ENCODE measurements at places on chromosomes 12 and 14.

- no peak for DNase-seq
These were observed 9.4 kb downstream of the GPRC5A start for GRCh38 chr12:12900786-12901157.

- DNase-seq: no peak
These were observed 87.8 kb downstream of the DDX51 start for GRCh38 chr12:132056320-132056719.

- no peak for DNase-seq
These were observed 150.8 kb downstream of the HELB start for GRCh38 chr12:66453120-66453519.

GRCh38 chr12:63362166-63362565, 211.2 kb upstream of the AVPR1A start:
- DNase-seq: no peak

- DNase-seq: no peak
These were observed 239.4 kb downstream of the C12orf75 start for GRCh38 chr12:105569886-105570285.

DNA sequence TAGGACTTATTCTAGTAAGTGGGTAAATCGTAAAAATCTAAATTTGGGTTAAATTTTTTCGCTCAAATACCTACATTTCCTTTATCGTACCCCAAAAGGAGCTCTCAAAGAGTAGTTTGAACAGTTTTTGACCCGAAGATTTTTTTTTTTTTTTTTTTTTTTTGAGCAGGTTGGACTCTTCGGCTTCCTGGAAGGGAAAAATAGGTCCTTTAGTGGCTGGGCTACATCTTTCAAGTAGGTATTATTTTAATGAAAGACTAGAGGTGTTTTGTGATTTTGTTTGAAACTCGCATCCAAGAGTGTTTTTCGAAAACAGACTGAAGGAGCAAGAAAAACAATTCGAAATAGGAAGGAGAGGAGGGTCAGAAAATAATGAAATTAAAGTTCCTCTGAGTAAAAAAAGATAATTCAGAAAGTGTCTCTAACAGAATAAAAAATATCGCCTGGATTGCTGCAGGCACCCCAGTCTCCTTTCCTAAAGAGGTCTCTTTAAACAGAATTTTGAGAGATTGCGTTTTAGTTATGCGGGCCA, 6.0 kb downstream of the CDKN1B start:
- no peak for DNase-seq

GRCh38 chr12:28219827-28220226, 29.6 kb downstream of the CCDC91 start:
- no peak for DNase-seq

DNA sequence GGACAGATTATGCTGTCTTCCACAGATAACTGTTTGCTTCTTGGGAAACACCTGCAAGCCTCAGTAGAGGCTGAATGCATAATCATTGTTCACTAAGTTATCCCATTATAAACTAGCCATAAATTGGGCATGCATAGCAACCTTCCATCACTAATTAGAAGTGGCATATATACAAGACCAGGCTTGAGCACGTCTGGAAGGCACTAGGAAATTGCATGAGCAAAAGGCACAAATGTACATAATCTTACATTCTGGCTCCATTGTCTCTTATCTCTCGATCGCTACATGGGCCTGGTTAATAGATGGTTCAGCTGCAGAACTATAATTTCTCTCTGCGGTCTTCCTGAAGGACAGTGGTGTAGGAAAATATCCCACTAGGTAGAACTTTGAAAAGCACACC, 679.2 kb downstream of the RPL10L start:
- no peak for DNase-seq

GRCh38 chr12:45914090-45914489, 76.3 kb downstream of the SCAF11 start:
- no peak for DNase-seq

DNA sequence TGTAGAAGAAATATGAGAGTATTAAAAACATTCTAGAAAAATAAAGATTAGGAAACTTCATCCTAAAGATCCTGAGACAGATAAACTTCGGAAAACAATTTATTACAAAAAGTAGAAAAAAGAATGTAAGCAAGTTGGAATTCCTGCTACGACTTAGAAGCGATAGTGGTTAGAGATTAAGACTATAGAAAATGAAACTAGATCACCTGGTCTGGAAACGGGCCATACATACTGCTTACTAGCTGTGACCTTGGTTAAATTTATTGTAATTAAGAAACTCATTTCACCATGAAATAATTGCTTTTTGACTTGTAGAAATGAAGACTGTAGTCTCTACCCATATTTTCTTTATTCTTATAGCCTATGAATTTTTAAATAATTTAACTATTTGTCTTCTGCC, 614.1 kb downstream of the SLC16A7 start:
- DNase-seq: no peak

GRCh38 chr12:86138770-86139169, 117.4 kb downstream of the MGAT4C start:
- no peak for DNase-seq

GRCh38 chr12:71166862-71167496, 9.2 kb upstream of the TSPAN8 start:
- no peak for DNase-seq

DNA sequence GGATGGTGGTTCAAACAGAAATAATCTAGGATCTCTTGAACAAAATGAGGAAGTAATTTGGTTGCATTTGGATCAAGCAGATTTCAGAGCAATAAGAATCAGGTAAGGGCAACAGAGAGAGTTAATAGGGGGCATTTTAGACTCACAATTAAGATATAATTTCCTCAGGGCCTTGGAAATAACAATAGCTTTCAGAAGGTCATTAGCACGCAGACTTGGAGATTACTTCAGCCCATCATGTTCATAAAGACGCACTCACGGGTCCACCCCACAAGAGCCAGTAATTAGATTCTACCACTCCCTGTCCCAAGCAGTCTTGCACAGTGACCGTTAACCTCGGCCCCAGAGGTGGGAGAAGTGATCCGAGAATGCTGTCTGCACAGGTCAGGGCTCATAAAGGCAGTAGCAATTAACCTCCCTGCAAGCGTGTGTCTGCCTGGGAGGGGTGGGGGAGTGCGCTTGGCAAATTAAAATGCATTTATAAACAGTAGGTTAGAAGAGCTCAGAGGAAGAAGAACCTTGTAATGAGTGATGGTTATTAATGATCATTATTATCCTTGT, 125.7 kb upstream of the CCDC196 start:
- no peak for DNase-seq

DNA sequence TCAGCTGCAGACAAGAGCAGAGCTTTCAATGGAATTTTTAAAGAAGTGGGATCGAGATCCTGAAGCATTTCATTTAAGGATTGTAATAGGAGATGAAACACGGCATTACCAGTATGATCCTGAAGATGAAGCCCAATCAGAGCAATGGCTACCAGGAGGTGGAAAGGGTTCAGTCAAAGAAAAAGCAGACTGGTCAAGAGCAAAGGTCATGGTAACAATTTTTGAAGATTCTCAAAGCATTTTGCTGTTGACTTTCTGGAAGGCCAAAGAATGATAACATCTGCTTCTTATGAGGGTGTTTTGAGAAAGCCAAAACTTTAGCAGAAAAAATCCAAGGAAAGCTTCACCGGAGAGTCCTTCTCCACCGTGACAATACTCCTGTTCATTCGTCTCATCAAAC, 204.3 kb upstream of the EEA1 start:
- DNase-seq: no peak

DNA sequence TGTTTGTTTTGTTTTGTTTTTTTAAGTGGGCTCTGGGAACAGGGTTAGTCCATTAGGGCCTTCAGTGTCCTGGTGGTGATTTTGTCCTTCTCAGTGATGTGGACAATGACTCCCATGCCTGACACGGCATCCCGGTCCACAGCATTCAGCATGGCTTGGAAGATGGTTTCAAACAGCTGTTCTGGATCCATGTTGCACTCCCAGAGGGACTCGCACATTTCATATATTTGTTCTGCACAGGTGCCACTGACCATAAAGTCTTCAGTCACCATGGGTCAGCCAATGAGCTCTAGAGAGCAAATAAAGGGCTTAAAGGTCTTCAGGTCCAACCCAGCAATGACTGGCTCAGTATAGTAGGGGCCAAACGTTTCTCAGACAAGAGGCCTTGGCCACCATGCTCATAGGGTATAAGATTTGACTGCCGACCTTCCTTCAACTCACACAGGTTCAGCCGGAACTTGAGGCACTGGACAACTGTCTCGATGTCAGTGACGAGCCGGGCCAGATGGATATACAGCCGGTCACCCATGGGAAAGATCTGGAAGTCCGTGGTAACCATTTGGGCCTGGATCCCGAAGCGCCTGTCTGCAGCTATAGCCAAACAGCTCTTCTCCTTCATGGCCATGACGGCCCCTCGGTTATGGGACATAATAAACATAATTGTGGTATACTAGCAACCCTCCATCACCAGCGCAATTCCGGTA, 18.0 kb downstream of the OR10P1 start:
- DNase-seq: no peak

- no peak for DNase-seq
These were observed 23.2 kb upstream of the JPH4 start for GRCh38 chr14:23601845-23602180.

GRCh38 chr12:118103601-118104382, at the start of gene VSIG10:
Gene VSIG10 (minus strand): TSS chr12:118104011. CDS start chr12:118103671, 340 bp downstream.
- DNase-seq: peak; percentile 85

- DNase-seq: no peak
These were observed 1559.9 kb upstream of the FLRT2 start for GRCh38 chr14:83969998-83970397.

DNA sequence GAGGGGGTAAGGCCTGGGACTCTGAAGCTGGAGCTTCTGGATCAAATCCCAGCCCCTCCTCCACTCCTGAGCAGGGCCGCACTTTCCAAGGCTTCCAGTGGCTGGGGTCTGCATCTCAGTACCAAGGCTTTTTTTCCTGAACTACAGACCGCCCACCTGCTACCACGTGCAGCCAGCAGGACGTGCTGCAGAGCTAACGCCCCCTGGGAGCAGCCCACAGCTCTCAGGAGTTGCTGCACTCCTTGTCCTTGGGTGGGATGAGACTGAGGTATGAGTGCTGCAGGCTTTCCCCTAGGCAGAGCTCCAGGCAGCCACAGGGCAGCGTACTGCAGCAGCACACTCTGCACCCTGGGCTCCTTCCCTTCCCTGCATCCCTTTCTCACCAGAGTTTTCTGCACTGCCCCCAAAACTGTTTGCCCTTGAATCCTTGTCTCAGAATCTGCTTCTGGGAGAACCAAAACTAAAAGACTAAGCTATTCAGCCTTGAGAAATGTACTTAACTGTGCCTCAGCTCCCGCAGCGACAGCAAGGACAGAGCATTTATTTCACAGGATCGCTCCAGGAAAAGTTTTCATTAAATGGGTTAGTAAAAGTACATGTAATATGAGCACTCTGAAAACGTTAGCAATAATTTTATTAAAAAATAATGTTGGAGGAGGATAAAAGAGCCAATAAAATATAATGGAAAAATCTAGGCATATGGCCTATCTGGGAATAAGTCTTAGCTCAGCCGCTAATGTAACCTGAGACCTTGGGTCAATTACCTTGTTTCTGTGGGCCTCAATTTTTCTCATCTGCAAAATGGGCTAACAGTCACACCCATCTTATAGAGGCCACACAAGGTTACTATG, 25.5 kb downstream of the RBM19 start:
- DNase-seq: no peak

GRCh38 chr12:50695961-50696360, 67.9 kb upstream of the ATF1 start:
- DNase-seq: no peak

GRCh38 chr14:59283361-59283760, 94.9 kb downstream of the DAAM1 start:
- no peak for DNase-seq

DNA sequence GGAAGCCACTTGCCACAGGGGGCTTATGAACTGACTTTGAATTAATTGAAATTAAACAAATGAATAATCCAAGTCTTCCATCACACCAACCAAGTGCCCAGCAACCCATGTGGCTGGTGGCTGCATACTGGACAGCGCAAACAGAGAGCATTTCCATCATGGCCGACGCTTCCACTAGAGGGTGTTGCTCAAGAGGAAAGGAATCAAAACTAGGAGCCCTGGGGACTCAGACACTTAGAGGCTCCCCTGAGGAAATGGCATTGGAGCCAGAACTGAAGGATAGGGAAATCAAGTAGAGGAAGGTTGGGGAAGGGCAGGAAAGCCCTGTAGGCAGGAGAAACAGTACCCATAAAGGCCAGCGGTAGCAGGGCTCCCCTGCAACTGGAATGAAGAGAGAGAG, 50.6 kb upstream of the NUAK1 start:
- DNase-seq: no peak

GRCh38 chr14:89415159-89415558, 1.9 kb downstream of the FOXN3 start:
- DNase-seq: no peak

DNA sequence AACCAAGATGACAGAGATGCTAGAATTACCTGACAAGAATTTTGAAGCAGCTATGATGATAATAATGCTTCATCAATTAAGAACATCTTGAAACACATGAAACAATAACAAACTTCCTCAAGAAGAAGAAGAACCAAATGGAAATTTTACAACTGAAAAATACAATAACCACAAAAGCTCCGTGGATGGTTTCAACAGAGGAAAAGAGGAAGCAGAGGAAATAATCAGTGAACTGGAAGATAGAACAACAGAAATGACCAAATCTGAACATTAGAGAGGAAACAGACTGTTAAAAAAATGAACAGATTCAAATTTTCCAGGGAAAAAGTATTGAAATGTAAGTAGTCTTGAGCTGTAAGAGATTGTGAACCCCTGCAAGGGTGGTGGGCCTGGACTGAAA, 62.8 kb upstream of the SLC35F4 start:
- DNase-seq: no peak

DNA sequence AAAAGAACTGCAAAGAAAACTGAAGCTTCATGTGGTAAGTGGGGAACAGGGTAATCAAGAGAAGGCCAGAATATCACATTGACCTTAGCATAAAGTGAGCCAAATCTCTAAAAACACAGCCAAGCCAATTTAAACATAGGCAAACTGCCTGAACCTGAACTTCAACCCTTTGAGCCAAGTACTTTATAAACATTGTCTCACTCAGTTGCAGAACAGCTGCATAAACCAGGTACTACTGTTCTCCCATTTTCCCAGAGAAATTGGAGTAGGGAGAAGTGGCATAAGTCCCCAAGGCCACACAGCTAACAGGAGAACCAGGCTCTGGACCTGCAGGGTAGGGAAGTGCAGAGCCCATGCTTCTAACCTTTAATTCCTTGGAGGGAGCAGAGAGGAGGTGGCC, 30.4 kb upstream of the FKBP4 start:
- no peak for DNase-seq

All from tibial artery (tissue), 4 donors.